ENCODE measurements at places on chromosomes 12 and 14. TPM values are rescaled to one million over a fixed set of nuclear protein-coding genes. Genes with fewer than 3 reads are reported as not detected.

DNA sequence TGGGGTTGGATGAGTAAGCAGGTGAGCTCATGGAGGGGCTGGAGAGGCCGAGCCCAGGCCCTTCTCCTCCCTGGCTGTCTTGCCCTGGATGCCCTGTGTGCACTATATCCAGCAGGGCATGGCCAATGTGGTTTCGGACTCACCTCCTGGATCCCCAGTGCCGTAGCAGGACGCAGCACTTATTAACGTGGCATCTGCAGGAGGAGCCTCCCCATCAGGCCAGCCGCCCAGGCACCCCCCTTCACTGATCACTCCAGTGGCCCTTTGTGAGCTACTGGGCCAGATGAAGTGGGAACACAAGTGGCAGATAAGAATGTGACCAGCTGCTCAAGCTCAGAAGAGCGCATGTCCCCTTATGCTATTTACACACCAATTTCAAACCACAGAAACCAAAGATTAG is 43.1 kb upstream of the DICER1 start:
- no peaks in the 10 kb centered on the region for H3K36me3 ChIP-seq
- no peaks in the 10 kb centered on the region for H3K4me1 ChIP-seq
- H3K27ac ChIP-seq: no peak overlapping the region
- H3K27me3 ChIP-seq: no peaks in the 10 kb centered on the region
- DNase-seq: no peak
- H3K4me3 ChIP-seq: no peak overlapping the region

Gene KRT77
- not detected for total RNA-seq

- H3K36me3 ChIP-seq: no peaks in the 10 kb centered on the region
- H3K27ac ChIP-seq: no peak overlapping the region
- H3K4me1 ChIP-seq: no peaks in the 10 kb centered on the region
- no peak overlapping the region for H3K4me3 ChIP-seq
- DNase-seq: no peak
These were observed 22.5 kb downstream of the SDS start for GRCh38 chr12:113381220-113381619.

DNA sequence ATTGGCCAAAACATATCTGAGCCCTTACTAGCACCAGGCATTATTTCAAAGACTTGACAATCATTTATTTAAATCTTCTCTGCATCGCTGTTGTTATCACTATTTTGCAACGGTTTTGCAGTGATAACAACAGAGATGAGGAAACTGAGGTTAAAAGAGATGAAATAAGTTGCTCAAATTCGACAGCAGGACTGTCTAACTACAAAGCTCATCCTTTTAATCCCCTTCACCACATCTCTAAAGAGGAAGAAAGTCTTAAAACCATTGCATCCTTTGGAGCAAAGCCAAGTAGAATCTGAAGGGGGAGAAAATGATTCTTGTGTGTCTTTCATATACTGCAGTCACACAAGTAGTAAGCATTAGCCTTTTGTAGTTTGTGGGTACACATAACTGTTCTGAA is 14.8 kb upstream of the ETNK1 start:
- H3K36me3 ChIP-seq: no peaks in the 10 kb centered on the region
- H3K27me3 ChIP-seq: no peaks in the 10 kb centered on the region
- no peak for DNase-seq
- no peaks in the 10 kb centered on the region for H3K4me1 ChIP-seq

DNA sequence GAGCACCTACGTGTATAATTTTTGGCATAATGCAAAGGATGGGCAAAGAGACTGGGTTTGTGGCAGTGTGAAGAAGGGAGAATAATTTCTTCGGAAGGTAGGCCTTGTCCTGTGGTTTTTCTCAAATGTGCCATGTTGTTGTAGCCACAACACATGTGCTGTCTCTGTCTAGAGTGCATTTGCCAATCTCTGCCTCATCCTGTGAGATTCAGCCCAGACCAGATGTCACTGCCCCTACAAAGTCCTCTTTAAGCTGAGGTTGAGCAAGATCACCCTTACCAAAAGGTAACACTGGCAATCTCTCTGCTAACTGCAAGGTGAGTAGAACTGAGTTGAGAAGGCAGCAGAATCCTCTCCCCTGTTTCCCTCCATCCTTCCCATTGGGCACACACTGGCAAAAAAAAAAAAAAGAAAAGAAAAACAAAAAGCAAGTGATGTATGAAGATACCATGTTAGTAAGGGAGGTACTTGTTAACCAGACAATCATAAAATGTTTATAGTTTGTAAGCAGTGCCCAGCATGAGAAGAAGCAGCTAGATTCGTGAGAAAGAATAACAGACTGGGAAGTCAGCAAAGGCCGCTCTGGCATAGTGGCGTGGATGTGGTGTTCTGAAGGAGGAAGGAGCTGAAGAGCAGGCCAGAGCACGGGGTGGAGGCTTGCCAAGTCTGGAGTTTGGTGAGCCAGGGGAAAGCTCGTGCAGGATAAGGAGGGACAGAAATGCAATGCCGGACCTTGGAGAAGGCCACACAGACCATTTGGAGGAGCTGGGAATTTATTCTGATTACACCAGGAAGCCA is 18.9 kb downstream of the DYRK2 start:
- DNase-seq: no peak
- no peak overlapping the region for H3K27ac ChIP-seq
- peaks cover 10% of the 10 kb centered on the region for H3K36me3 ChIP-seq
- peaks cover 14% of the 10 kb centered on the region for H3K4me1 ChIP-seq
- no peak overlapping the region for H3K4me3 ChIP-seq

Gene TMEM233
- not detected for total RNA-seq

Gene C12orf56
- not detected for total RNA-seq

DNA sequence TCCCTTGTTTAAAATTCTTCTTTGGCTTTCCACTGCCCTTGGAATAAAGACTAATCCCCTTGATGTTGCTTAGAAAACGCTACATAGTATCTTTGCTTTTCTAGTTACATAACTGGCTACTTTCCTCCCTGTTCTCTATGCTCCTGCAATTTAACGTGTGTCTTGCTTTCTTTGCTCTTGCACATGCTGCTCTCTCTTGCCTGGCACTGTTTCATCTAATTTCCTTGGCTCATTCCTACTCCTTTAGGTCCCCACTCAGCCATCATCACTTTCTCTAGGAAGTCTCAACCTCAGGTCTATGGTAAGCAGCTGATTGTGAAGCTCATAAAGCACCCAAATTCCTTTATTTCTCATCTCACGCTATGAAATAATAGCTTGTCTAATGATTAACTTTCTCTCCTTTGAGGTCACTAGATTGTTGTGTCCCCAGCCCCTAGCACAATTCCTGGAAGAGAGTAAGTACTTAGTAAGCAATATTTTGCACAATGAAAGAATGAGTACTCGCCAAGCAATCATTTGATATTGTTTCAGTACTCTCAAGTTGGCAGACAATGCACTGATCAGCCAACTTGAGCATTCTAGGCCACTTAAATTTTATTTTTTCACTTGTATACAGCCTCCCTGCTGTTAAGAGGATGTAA is 3.3 kb downstream of the ALDH6A1 start:
- H3K4me1 ChIP-seq: peaks cover 14% of the 10 kb centered on the region
- H3K36me3 ChIP-seq: no peaks in the 10 kb centered on the region
- no peaks in the 10 kb centered on the region for H3K27me3 ChIP-seq
- H3K4me3 ChIP-seq: no peak overlapping the region
- H3K27ac ChIP-seq: no peak overlapping the region
- DNase-seq: no peak

Gene CCDC38
- not detected for total RNA-seq

DNA sequence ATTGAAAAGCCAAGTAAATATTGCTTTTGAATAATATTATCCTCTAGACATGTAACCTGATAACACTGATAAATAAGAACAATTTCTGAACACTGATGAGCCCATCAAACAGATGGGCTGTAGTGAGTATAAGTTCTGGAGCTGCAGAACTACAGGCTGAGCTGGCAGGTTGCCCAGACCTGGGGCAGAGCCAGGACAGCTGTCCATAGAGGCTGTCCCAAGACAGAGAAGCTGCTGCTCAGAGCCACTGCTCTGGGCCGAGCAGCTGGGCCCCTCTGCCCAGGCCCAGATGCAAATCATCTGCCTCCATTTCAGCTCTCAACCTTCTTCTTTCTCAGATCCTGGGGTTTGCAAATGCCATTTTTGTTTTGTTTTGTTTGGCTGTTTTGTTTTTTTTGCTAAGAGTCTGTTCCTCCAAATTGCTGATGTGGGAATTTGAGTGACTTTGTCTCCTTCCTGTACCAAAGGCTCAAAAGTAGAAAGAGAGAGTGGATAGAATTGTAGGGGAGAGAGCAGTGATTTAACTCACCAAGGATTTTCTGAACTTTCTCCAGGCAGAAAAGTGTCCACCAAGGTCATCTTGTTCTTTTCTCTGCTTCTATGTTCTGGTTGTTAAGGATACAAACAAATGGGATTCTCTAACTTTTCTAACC is 4.0 kb upstream of the TESPA1 start:
- H3K4me1 ChIP-seq: peaks cover 57% of the 10 kb centered on the region
- H3K27ac ChIP-seq: peak overlapping the region; percentile 80
- H3K4me3 ChIP-seq: no peak overlapping the region

DNA sequence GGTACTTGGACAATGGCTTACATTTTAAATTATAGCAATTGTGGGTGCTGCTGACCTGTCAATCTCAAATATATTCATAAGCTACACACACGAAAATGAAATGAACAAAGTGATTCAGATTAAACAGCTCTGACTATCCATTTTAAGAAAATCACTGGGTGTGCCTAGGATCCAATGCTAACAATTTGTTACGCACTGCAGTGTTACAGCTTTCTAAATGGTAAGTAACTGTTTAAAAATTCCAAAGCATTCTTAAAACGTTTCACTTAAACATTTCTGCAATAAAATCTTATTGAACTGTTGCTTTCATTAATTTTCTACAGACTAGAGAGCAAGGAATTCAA is 18.9 kb downstream of the LMO3 start:
- no peaks in the 10 kb centered on the region for H3K27me3 ChIP-seq
- H3K36me3 ChIP-seq: no peaks in the 10 kb centered on the region
- no peak overlapping the region for H3K4me3 ChIP-seq
- H3K4me1 ChIP-seq: no peaks in the 10 kb centered on the region
- no peak overlapping the region for H3K27ac ChIP-seq

DNA sequence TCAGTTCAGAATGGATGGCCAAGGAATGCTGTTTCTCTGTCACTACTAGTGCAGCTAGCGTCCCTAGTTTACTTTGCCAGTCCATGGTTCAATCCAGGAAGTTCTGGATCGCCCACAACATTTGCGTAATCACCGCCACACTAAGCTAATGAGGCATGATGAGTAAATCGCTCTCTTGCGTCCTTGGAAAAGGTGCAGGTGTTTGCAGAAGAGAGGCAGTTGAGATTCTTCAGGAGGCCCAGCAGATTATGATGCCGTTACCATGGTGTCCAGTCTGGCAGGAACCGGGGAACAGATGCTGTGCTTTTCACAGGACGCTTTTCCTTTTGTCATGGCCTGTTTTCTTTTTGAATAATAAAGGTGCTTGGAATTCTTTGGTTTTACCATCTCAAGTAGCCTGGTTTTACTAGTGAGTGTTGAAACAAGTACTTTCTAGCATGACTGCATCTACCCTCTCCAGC is 9.0 kb downstream of the TPH2 start:
- no peak for DNase-seq
- no peak overlapping the region for H3K27ac ChIP-seq
- H3K27me3 ChIP-seq: no peaks in the 10 kb centered on the region
- no peak overlapping the region for H3K4me3 ChIP-seq
- H3K4me1 ChIP-seq: no peaks in the 10 kb centered on the region

Gene FAM186B
- 0.51 TPM for total RNA-seq

DNA sequence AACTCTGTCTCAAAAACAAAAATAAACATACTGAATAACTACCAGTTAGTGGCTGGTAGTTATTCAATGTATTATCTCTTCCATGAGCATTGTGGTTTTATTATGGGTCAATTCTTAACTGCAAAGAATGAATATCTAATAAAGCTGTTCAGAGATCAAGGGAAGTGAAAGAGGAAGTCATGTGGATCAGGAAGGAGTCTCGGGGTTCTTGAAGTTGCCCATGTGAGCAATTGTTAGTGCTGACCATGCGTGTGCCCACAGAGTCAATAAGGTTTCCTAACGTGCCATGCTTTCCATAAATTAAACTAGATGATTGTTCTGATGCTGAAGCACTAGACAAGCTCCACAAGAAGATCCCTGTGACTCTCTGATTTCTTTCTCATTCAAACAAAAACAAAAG is 136.5 kb upstream of the CPSF6 start:
- H3K4me3 ChIP-seq: no peak overlapping the region
- H3K4me1 ChIP-seq: no peaks in the 10 kb centered on the region
- DNase-seq: no peak

Gene CORO1C
- 8.9 TPM for total RNA-seq

Gene FKBP11
- 48.5 TPM for total RNA-seq

- H3K36me3 ChIP-seq: no peaks in the 10 kb centered on the region
- H3K4me3 ChIP-seq: no peak overlapping the region
- no peak for DNase-seq
- H3K27ac ChIP-seq: no peak overlapping the region
These were observed 98.4 kb upstream of the TBX5 start for GRCh38 chr12:114504311-114504710.

Gene SOX5
- total RNA-seq: not detected

- no peaks in the 10 kb centered on the region for H3K36me3 ChIP-seq
- no peaks in the 10 kb centered on the region for H3K4me1 ChIP-seq
- peak; percentile 10 for DNase-seq
- H3K27me3 ChIP-seq: no peaks in the 10 kb centered on the region
- no peak overlapping the region for H3K4me3 ChIP-seq
- H3K27ac ChIP-seq: no peak overlapping the region
These were observed 48.7 kb downstream of the NEUROD4 start for GRCh38 chr12:55068416-55069010.

Gene NEUROD4
- total RNA-seq: not detected

DNA sequence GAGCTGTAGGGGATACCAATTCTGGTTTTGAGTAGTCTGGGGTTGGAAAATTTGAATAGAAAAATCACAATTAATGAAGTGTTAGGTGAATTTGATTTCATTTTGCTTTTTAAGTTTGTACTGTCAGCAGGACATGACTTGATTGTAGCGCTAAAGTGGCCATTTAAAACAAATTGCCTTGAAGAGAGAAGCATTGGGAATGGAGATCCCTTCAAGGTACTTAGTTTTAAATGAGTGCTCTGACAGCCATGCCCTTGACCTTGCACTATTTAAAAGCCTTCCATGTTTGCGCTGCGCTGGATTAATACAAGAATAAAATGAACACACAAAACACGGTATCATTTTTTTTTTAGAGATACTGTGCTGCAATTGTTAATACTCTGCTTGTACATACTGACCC is 345.9 kb downstream of the NAV3 start:
- DNase-seq: no peak
- H3K27me3 ChIP-seq: no peaks in the 10 kb centered on the region
- H3K4me1 ChIP-seq: no peaks in the 10 kb centered on the region

Gene ABHD4
- 14.7 TPM for total RNA-seq

DNA sequence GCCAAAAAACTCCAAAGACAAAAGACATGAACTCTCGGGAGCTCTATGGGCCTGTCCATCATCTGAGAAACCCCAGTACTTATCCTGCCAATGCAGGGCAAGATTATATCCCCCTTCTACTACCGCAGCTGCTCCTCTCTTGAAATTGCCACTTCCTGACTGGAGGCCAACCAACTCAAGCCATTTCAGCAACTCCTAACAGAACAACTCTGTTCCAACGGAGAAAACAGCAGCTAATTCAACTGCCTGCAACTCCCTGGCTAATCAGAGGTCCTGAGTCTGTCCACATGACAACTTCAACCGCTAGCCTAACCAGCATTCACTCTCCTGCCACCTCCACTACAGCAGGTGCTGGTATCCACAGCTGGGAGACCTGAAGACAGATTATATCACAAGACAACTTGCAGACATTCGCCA is 24.1 kb downstream of the CEP83 start:
- H3K27me3 ChIP-seq: no peaks in the 10 kb centered on the region
- no peaks in the 10 kb centered on the region for H3K4me1 ChIP-seq
- no peak overlapping the region for H3K27ac ChIP-seq
- DNase-seq: no peak
- no peak overlapping the region for H3K4me3 ChIP-seq
- no peaks in the 10 kb centered on the region for H3K36me3 ChIP-seq

All from naive thymus-derived CD4-positive, alpha-beta T cell (primary cell).